GM23338 (cell line): ENCODE measurements at places on chromosomes 12 and 14. TPM values are rescaled to one million over a fixed set of nuclear protein-coding genes. Genes with fewer than 3 reads are reported as not detected.

DNA sequence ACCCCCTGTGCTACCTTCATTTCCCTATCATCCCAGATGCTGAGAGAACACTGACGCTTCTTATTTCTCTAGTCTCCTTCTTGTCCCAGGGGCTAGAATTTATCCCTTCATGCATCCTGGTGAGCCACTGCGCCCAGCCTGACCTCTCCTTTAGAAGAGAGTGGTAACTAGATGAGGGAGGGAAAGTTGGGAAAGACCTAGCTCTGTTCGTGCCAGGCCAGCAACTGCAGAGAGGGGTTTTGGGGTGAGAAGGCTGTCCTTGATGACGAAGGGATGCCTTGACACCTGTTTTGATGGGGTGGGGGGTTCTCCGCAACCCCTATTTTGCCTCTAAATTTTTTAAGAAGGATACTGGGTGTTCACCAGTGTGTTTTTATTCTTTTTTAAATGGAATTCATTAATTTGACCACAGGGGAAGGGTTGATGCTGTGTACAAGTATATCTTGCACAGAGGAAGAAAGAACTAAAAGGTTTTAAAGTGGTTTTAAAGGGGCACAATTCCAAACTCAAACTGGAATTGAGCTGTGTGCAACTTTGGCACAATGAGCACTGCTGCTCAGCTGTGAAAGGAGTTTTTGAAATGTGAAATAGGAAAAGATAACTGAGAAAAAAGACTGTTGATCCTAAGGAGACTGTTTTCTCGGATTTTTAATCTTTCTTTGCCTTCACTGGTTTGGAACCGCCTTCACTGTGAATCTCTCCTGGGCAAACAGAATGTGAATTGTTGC is 7.0 kb upstream of the MMP19 start:
- no peak overlapping the region for H3K4me3 ChIP-seq
- 0 out of 2 replicates have a peak, but pooled peaks cover 4% of the 10 kb centered on the region for H3K4me1 ChIP-seq
- DNase-seq, result no peak
- no peaks in the 10 kb centered on the region for H3K27me3 ChIP-seq

RASSF9 gene
- total RNA-seq, result 0.35 and 0.39 TPM in 2 replicates

DNA sequence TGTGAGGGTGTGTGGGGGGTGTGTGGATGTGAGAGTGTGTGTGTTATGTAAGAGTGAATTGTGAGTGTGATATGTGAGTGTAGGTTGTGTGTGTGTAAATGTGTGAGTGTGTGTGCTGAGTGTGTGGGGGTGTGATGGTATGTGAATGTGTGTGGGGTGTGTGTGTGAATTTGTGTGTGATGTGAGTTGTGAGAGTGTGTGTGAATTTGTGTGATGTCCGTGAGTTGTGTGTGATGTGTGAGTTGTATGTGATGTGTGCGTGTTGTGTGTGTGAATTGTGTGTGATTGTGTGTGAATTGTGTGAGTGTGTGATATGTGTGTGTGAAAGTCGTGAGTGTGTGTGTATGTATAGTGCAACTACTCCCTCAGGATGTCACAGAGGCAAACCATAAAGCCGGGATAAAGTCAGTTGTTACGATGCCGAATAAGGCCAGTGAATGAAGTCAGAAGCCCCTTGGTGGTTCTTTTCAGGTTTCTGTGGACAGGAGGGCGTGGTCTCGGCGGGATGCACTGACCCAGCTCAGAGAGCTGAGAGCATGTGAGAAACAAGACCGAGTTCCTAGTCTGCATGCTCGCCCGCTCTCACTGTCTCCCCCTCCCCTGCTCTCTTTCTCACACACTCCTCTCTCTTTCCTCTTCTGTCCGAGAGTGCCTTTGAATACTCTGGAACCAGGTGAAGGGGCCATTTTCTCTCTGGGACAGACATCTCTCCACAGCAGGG is 71.8 kb upstream of the MAX start:
- no peak overlapping the region for H3K27ac ChIP-seq
- peaks cover 5% of the 10 kb centered on the region for H3K4me1 ChIP-seq
- no peaks in the 10 kb centered on the region for H3K27me3 ChIP-seq
- H3K36me3 ChIP-seq, result no peaks in the 10 kb centered on the region
- peak overlapping the region; percentile 34; the same call in 1 of the 2 replicates for H3K4me3 ChIP-seq
- peak; percentile 72 for DNase-seq

DNA sequence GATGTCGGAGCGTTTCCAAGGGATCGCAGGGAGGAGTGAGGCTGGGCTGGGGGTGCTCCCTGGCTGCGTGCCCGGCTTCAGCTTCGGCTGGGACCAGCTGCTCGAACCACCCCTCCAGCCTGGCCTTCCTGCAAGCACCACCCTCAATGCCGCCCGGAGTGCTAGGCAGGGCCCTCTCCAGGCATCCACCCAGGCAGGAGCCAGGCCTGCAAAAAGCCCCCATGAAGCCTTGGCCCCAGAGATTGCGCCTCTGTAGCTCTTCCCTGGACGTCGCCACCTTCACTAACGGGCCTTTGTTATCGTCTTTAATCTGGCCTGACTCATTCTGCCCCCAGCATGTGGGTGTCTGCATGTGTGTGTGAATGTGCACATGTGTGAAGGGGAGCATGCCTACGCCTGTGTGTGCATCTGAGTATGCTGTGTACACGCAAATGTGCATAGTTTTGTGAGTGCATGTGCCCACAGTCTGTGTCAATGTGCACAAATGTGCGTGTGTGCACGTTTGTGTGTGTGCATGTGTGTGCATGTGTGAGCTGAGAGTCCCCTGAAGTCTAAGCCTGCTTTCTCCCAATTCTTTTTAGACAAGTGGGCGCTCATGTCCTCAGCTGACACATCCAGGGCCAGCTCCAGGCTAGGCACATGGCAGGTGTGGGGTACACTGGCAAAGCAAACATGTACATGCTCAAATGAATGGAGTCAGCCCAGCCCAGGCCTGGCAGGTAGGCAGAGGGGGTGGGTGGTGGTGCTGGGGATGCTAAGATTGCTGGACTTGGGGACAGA is 195.4 kb upstream of the C14orf180 start:
- no peak overlapping the region for H3K4me3 ChIP-seq
- no peak for DNase-seq
- H3K36me3 ChIP-seq, result no peaks in the 10 kb centered on the region
- H3K4me1 ChIP-seq, result 0 out of 2 replicates have a peak, but pooled peaks cover 2% of the 10 kb centered on the region
- no peak overlapping the region for H3K27ac ChIP-seq

GRCh38 chr14:60102389-60102788 is 10.7 kb downstream of the PCNX4 start:
- no peaks in the 10 kb centered on the region for H3K27me3 ChIP-seq
- H3K36me3 ChIP-seq, result no peaks in the 10 kb centered on the region; the same call in 1 of the 2 replicates
- no peak overlapping the region for H3K4me3 ChIP-seq
- peaks cover 17% of the 10 kb centered on the region for H3K4me1 ChIP-seq

GRCh38 chr14:33934938-33935337 is 15.9 kb downstream of the EGLN3 start:
- no peak for DNase-seq
- H3K36me3 ChIP-seq, result no peaks in the 10 kb centered on the region
- no peak overlapping the region for H3K4me3 ChIP-seq
- H3K4me1 ChIP-seq, result peaks cover 76% of the 10 kb centered on the region
- no peaks in the 10 kb centered on the region for H3K27me3 ChIP-seq
- 0 out of 2 replicates have a peak overlapping the region, but pooled peaks have one; percentile 2 for H3K27ac ChIP-seq

DNA sequence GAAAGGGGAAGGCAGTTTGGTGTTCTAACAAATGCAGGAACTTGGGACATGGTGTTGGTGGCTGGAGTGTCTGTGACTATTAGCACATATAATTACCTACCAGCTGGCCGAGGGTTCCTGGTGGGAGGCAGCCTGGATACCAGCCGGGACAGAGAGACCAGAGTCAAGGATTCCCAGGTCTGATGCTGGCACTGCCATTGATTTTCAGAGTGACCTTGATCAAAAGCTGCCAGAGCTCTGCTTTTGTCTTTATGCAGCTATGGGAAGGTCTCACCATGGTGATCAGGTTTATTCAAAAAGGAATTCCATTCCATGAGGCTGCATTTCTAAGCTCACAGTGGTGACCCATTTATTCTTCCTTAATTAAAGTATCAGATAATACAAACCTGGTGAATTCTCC is 101.0 kb upstream of the PWP1 start:
- DNase-seq, result peak; percentile 43
- H3K27me3 ChIP-seq, result peaks cover 20% of the 10 kb centered on the region
- peaks cover 33% of the 10 kb centered on the region for H3K4me1 ChIP-seq

DNA sequence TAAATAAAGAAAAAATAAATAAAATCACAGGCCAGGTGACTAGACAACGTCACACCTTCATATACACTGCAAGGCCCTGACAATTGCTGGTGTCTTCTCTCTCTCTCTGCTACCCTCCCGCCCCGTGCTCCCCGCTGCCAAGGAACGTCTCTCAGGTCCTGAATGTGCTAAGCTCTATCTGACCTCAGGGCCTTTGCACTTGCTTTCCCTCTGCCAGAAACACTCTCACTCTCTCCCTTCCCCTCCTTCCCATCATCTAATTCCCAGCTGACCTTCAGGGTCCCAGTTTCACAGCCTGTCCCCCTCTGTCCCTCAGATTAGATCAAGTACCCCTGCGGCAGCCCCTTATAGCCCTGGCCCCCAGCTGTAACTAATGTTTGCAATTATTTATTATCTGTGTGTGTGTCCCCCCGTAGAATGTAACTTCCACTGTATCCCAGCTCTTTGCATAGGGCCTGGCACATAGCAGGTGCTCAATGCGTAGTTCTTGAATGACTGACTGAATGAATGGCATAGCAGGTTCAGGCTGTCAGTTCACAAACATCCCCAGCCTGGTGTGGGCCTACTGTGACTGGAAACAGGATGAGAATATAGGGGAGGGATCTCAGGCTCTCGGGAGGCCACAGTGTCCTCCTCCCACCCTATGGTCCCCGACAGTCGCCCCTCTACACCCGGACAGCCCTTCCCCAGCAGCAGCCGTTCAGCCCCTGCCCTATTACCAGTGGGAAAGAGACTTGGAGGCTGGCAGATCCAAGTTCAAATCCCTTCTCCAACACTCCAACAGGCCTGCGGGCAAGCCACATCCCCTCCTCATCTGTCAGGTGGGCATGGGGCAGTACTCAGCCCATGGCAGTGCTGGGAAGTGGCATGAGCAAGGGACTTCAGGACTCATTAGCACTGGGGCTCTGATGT is 6.6 kb downstream of the BEGAIN start:
- H3K4me1 ChIP-seq, result no peaks in the 10 kb centered on the region
- no peak overlapping the region for H3K27ac ChIP-seq
- H3K27me3 ChIP-seq, result peaks cover 3% of the 10 kb centered on the region
- H3K4me3 ChIP-seq, result no peak overlapping the region
- no peak for DNase-seq

OTOGL gene
- 0.35 and 0.66 TPM in 2 replicates for total RNA-seq

AQP6 gene
- not detected in 2 replicates for total RNA-seq

SALL2 gene
- total RNA-seq, result 256 and 281 TPM in 2 replicates

EPS8 gene
- total RNA-seq, result 3.5 and 7.3 TPM in 2 replicates

DNA sequence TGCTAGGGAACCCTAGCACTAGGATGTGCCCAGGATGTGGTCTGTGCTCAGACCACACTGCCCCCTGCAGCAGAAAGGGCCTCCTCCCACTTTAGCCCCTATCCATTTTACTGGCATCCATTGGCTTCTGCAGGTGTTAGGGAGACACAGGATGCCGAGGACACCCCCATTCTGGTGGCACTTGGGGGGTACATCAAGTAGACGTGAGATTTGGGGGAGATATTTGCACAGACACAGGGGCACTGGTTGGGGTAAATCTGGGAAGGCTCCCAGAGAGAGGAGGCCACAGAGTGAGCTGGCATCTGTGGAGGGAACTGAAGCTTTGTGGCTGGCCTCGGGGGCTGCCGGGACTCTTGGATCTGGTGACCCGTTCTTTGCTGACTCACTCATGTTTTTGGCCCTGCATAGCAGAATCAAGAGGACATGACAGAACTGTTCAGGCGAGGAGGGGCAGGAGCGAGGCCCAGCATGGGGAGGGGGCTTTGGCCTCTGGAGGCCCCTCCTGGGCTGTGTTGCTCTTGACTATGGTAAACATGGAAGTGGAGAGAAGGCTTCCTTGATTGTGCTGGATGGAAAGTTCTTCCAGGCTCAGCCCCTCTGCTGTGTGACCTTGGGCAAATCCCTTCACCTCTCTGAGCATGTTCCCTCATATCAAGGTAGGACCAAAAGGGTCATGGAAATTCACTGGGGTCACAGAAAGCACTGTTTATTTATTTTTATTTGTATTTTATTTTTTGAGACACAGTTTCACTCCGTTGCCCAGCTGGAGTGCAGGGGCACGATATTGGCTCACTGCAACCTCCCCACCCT is 1.8 kb downstream of the PLBD2 start:
- no peaks in the 10 kb centered on the region for H3K36me3 ChIP-seq
- peak; percentile 20 for DNase-seq
- H3K4me3 ChIP-seq, result no peak overlapping the region

DNA sequence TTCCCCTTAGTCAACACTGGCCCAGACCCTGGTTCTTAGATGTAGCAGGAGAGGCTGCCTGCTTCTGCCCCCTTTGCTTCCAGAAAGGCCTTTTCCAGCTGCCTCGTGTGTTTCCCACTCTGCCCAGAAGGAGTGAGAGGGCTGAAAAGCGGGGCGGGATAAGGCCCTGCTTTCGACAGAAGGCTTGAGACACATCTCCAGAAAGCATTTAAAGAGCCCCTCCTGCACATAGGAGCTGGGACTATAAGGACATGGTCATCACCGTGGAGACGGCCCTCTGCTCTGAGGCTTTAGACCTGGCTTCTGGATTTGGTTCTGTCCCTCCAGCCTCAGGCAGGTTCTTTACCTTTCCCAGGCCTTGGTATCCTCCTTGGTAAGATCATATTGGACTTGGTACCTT is 11.9 kb downstream of the CALM1 start:
- DNase-seq, result peak; percentile 42
- no peaks in the 10 kb centered on the region for H3K27me3 ChIP-seq
- H3K36me3 ChIP-seq, result peaks cover 14% of the 10 kb centered on the region
- peaks cover 16% of the 10 kb centered on the region for H3K4me1 ChIP-seq

DNA sequence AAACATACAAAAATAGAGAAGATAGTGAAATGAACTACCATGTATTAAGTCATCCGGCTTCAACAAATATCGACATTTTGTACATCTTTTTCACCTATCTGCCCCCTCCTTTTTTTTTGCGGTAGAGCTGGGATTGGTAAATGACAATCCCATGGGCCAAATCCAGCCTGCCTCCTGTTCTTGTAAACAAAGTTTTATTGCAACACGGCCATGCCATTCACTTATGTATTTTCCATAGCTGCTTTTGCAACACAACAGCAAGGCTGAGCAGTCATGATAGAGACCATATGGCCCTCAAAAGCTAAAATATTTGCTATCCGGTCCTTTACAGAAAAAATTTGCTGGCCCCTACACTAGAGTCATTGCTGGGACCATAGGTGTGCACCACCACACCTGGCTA is 58.1 kb upstream of the PLEKHG3 start:
- peak; percentile 29 for DNase-seq
- peaks cover 12% of the 10 kb centered on the region for H3K4me1 ChIP-seq
- H3K27me3 ChIP-seq, result no peaks in the 10 kb centered on the region
- peak overlapping the region; percentile 93 for H3K27ac ChIP-seq

DNA sequence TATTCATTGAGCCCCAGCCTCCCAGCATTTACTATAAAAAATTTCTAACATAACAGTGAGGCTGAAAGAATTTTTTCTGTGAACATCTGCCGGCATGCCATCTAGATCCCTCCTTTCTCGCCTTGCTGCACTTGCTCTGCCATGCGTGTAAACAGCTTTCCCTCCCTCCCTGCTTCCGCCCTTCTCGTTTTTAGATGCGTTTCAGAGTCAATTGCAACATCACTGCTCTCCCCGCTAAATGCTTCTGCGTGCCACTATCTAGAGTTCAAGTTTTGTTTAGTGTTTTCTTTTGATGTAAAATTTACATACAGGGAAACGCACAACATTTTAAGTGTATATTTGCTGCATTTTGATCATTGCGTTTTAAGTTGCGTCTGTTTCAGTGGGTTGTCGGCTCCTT is 83.6 kb downstream of the CCDC92 start:
- H3K27me3 ChIP-seq, result no peaks in the 10 kb centered on the region
- H3K27ac ChIP-seq, result no peak overlapping the region
- no peaks in the 10 kb centered on the region for H3K36me3 ChIP-seq
- H3K4me1 ChIP-seq, result no peaks in the 10 kb centered on the region

MYF5 gene
- not detected in 2 replicates for total RNA-seq
